Sciatic nerve (tissue), 2 donors: ENCODE measurements at places on chromosomes 3 and 15.
A peak's percentile ranks its signal among the peaks of the same experiment; 100 is the strongest.

DNA sequence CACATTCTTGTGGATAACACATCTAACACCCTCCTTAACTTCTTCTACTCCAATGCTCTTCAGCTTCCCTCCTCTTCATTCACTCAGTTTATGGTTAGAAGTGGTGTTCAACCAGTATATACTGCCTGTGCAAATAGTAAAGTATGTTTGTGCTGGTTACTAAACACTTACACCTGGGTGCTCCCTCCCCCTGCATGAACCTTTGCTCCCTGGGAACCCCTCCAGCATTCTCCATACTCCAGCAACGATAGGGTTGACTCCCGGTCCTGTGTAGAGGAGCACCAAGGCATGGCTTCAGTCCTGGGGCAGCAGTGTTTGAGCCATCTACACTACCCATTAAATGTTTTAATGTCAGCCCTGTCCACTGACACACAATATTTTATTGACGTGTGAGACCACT lies 407.5 kb upstream of the DPH6 start:
- DNase-seq, result no peak

DNA sequence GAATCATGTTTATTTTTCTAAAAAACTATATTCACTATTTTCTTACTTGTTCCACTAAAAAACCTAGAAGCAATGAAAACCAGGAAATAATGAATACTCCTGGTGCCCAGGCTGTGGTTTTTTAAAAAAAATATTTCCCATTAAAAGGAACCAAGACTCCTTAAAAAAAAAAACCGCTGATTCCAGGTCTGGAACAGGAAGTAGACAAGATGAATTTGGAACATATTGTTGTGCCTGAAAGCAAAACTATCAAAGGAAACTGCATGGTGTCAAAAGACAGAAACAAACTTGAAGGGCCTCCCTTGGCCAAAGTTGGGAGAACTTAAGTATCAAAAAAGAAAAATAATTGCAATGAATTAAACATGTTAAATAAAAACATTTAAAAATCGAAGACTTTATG lies 245.3 kb upstream of the P2RY1 start:
- no peak for DNase-seq

DNA sequence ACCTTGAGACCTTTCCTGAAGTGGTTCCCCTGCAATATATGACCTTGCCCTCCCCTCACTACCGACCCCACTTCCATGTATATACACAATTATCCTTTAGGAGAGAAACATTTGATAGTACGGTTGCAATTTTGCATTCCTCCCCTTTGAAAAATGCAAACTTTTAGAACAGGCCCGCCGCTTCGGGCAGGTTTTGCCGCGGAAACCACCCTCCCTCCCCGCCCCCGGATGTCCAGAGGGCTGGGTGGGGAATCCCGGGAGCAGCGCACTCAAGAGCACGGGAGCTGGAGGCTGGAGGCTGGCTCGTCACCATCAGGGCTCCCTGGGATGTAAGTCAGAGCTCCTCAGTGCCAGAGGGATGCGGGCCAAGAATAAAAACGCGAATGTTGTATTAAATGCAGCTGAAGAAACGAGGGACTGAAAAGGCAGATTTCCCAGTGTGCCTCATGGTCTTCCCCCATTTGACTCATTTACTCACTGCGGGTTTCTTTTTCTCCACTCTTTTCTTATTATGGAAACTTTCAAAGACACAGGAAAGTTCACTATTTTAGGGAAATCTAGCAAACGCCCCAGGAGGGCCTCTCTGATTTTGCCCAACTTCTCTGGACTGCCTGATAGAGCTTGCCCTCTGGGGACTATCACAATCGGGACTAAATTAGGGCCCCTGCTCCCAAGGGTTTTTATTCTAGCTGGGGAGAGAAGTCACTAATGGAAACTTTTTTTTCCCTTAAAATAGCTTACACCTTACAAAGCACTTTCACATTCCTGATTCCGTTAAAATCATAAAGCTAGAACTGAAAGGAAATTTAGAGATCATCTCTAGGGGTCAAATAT lies 2.9 kb upstream of the USP3 start:
- DNase-seq, result peak; percentile 86

DNA sequence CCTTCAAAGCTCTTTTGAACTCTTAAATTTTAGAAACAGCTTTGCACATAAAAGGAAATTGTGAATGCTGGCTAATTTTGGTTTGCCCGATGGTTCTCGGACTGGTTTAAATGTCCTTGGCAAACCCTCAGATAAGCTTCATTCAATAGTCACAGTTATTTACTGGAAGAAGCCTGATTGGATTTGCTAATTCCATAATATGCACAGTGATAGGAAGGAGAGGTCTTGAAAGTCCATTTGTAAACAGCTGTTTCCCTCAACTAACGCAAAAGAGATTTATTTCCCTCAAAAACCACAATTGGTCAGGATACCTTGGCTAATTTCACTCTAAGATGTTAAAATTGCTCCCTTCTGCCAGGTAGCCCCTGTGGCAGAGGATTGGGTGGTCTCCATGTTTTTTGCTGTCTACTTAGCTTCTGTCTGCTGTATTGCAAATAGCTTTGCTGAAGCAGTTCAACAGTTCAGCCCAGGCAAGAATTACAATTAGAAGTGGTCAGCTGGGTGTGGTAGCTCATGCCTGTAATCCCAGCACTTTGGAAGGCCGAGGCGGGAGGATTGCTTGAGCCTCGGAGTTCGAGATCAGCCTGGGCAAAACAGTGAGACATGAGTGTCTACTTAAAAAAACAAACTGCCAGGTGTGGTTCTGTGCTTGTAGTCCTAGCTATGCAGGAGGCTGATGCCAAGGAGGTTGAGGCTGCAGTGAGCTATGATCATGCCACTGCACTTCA lies 30.6 kb upstream of the PROK2 start:
- DNase-seq, result no peak

DNA sequence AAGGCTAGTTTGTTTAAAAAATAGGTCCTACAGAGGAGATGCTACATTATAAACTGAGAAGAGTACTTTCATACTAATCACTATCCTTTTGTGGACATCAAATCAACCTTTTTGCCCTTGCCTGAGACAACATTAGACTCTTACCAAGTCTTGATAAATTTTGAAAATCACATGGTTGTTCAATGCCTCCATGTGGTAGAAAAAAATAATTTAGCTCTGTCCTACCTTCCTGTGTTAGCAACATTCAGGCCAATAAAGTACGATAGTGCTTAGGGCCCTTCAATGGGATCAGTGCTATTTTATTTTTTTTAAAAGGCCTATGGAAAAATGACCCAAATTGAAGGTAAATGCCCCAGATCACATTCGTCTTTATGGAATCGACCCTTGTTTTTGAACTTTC lies 5.0 kb upstream of the UBE2E1 start:
- DNase-seq, result no peak

DNA sequence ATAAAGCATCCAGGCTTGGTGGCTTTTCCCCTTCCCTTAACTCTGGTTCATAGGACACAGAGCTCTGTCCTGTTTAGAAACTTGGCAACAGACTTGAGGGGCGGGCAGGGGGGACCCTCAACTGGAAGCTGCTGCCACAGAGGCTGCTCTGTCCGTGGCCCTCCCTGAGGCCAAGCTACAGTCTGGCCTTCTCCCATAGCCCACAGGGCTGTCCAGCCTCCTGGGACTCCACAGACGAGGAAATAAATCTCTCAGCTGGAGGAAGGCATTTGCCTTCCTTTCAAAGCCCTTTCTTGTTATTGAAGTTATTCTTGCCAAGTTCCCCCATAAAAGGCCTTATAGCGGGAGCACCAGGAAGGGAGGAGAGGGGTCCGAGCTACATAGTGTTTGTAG lies 248.8 kb upstream of the TPM1 start:
- no peak for DNase-seq

DNA sequence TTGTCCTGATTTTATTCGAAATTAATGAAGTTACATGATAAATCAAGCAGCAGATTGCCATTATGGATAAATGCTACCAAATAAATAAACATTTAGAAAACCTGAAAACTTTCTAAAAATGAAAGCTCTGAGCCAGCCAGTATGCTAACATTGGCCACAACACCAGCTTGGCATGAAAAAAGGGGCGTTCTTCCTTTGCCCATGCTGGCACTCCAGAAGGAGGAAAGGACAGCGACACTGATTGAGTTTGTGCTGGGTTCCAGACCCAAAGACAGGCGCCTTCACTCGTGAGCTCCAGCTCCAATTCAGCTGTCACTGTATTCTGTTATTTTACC lies 5.1 kb downstream of the STIMATE start:
- DNase-seq, result no peak

GRCh38 chr3:181698263-181698954 lies 13.3 kb upstream of the SOX2 start:
- no peak for DNase-seq

GRCh38 chr15:88693191-88693590 lies 54.4 kb downstream of the ISG20 start:
- no peak for DNase-seq

DNA sequence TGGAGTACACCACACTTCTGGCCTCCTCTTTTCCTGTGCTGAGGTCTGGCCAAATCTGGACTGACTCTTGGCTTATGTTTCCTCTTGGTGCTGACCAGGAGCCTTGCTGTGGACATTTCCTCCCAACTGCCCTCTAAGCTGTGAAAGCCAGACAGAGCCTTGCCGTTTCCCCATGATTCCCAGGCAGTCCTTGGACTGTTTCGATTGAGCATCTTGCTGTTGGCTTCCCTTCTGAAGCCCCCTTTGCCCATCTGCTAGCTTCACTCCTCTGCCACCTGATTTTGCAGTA lies 110.5 kb downstream of the EPHB1 start:
- DNase-seq, result no peak

DNA sequence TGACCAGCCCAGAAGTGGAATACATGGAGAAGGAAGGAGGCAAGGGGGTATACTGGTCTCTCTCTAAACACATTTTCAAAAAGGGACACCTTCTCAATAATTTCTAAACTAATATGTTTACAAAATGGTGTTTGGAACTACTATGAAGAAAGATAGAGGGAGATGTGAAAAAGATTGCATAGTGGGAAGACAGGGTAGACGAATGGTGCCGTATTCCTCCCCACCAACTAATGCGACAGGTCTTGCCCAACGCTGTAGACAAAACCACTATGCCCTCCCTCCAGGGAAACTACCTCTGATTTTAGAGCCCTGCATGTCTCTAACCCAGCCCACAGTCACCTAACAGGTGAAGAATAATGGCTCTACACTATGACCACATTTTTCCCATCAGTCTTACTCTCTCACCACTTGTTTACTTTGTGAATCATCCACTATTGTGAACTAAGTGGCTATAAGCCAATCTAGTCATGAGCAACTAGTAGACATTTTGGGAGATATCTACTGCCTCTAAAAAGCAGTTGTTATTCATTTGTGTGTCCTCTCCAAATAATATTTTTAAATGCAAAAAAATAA lies 108.2 kb upstream of the UBE2E2 start:
- no peak for DNase-seq

DNA sequence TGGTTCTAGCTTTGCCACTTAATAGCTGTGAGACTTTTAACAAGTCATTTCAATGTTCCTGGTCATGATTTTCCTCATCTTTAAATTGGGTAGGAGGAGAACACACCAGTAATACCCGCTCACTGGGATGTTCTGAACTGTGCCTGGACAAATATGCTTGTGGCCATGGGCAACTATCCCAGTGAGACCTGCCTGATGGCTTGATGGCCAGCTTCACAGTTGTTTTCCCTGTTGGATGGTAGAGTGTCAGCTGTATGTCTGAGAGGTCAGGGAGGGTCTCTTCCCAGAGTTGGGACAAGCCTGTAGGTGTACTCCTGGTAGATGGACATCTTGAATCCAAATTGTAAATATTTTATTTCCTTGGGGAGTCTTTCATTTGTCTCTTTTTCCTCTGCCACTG lies 92.5 kb upstream of the PFN2 start:
- no peak for DNase-seq

- DNase-seq, result no peak
These were observed 116.3 kb downstream of the CLSTN2 start for GRCh38 chr3:140051019-140051957.

DNA sequence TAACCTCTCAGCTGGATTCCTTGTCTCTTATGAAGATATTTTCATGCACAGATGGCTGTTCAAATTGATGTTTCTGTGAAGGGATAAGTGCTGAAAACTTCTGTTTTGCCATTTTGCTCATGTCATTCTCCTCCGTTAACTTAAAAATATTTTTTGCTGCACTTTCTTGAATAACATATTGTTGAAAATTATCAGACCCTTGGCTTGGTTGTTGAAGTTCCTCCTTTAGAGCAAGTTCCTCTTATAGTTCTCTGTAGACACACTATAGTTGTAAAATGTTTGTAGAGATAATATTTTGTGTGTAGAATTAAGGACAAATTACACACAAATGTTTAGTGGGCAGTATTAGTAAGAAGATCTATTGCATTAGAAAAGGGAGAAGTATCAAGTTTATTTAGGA lies 300.4 kb downstream of the SV2B start:
- DNase-seq, result no peak

DNA sequence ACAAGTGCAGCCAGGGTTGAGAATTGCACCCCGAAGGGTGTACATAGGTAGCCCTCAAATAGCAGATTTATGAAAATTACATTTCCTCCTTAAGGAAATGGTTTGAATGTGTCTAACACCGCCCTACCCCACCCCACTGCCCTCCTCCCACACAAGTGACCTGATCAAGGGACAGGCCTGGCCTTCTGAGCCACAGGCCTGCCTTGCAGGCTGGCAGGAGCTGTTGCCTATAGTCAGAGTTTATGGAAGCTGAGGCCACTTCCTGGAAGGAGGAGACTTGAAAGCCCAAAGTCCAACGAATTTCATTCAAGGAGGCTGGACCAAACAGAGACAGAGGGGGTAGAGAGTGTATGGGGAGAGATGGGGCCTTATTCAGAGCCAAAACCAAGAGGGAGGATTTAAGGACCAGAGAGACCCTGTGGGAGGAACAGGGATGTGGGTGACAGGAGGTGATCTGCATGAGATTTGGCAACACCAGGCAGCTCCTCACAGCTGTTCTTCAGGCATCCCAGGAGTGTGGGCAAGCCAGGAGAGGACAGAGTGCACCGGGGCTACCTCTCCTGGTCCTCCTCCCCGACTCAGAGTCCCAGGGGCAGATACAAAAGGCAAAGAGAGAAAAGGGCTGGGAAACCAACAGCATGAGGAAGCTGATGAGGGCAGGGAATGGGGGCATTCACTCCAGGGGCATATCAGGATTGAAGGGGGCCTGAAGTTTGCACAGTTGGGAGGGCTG lies 100.4 kb upstream of the HES1 start:
- DNase-seq, result no peak

DNA sequence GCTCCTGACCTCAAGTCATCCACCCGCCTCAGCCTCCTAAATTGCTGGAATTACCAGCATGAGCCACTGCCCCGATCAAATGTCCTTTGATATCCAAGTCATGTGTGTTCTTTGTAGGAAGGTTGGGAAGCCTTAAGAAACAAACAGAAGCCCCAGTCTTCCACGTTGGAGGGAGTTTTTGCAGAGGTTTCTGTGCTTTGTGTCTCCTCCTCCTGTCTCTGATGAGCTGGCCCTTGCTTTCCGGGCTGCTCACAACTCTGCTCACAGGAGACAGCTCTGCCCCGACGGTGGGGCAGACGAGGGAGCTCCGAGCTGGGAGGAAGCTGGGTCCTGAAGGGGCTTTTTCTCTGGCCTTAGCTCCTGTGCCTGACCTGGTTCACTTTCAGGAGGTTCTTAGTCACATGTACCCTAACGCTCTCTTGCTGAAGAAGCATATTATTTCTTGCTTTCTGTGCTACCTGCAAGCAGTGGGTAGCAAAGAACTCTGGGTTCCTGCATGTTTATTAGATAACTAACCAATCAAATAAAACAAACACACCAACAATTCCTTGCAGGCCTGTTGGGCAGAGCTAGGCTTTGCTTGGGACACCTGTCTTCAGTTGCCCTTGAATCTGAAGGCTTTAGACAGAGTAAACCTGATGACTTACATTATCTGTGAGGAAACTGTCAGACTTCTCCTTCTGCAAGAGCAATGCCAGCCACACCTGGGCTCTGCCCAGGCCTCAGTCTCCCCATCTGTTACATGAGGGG lies 52.6 kb upstream of the SMAD6 start:
- DNase-seq, result no peak
